ENCODE measurements at places on chromosomes 1 and 21.
A peak's percentile ranks its signal among the peaks of the same experiment; 100 is the strongest.

GRCh38 chr1:118928739-118929554 is 59.2 kb downstream of the TBX15 start:
- no peak for DNase-seq

GRCh38 chr1:5933676-5934057 is 58.6 kb downstream of the NPHP4 start:
- DNase-seq, result no peak

DNA sequence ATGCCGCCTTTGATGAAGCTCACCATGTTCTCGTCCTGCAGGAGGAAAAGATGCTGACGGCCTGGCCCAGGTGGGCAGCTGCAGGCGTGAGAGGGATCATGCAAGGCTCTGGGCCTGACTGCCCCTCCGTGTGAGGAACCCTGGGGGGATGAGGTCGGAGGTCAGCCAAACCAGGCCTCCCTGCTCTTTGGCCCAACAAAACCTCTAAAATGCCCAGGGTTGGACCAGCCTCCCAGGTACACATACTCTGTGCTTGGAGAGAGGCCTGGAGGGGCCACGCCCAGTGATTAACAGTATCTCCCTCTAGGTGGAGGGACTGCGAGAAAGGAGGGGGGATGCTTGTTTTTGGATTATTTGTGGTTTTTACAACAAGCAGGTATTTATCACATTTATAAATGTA is 21.1 kb downstream of the TTC39A start:
- no peak for DNase-seq

GRCh38 chr1:193701759-193702158 is 515.3 kb upstream of the B3GALT2 start:
- DNase-seq, result no peak

GRCh38 chr1:205335692-205336091 is 14.1 kb upstream of the NUAK2 start:
- DNase-seq, result peak; percentile 68

DNA sequence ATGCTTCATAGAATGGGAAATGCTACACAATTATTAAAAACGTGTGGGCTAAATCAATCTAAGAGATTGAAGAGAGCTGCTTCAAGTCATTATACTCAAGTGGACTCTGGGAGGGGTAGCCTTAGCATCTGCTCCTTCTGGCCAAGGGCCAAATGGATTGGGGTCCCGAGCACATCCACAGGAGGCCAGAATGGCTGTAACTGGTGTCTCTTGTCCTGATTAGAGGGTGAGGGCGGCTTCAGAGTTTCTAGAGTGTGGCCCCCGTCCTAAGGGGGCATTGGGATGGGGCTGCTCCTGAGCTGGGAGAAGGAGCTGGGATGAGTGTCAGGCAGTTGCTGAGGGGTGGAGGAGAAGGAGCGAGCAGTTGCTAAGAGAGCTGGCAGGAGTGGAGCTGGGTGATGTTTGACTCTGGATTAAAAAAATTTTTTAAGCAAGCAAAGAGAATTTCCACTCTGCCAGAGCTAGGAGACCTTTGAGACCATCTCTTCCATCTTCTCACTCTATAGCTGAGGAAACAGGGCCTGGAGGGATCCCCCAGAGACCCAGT is 71.3 kb upstream of the TLR5 start:
- no peak for DNase-seq

GRCh38 chr1:45135316-45135715 is 71.1 kb downstream of the ZSWIM5 start:
- DNase-seq, result no peak

DNA sequence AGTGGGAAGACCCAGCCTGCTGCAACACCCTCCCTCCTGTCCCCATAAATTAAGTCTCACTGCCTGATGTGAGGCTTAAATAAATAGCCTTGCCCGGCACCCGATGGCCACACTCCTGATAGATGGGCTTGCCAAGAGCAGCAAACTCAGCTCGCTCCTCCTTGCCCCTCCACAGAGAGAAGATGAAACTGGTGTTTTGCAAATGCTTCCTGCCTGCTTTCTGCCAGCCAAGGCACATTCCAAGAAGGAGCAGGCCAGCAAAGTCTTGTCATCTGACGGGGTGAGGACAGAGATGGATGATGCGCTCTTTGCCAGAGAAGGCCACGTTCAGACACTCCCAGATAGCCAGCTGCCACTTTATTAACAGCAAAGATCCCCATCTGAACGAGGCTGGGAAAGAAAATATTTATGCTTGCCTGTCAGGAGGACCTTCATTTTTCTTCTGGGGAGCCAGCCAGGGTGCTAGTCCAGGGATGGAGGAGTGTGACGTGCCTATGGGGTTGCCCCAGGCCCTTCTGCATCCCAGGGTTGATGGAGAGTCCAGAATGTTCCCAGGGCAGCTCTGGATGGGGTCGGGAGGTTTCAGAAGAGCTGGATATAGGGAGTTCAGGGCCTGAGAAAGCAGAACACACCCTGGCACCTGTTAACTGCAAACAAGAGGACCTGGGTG is 265.4 kb downstream of the FOXD2 start:
- no peak for DNase-seq

DNA sequence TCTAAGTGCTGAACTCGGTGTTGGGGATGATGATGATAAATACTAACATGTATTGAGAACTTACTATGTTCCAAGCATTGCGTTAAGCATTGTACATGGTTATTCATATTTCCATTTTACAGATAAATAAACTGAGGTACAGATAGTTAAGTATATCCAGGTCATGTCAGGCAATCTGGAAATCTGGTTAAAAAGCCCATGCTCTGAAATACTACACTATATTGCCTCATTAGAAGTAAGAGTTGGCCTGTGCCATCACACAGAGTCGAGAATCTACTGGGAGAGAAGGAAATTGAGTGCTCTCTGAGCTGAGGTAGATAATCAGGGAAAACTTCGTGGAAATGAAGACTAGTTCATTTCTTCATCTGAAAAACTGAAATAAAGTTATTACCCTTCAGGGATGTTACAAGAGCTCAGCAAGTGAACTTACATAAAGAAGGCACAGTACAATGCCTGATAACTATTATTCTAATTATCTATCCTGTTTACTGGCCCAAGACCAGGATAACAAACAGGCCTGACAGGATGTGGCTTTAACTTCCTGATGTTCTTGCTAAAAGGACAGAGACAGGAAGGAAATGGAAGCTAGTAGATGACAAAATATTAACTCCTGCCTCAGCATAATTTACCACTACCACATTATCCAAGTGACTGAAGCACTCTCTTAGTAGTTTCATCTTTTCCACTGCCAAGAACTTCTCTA is 85.6 kb downstream of the EPS15 start:
- DNase-seq, result no peak

- DNase-seq, result no peak
Measured at GRCh38 chr21:17542371-17543011, 29.6 kb downstream of the CXADR start.

DNA sequence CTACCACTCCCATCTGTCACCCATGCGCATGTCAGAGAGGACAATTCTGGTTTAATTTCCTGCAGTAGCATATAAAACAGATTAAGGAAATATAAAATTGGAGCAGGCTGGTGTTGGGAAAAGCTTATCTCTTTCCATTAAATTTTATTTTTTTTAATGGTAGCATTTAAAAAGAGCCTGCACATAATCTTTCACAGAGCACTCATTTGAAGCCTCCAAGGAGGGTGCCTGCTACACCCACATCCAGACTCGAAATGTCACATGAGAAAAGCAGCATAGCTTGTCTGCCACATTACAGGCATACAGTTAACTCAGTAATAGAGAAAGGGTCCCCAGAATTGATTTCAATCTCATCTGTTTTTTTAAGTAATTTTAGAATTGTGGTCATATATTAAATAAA is 599.0 kb downstream of the KIF26B start:
- DNase-seq, result no peak

DNA sequence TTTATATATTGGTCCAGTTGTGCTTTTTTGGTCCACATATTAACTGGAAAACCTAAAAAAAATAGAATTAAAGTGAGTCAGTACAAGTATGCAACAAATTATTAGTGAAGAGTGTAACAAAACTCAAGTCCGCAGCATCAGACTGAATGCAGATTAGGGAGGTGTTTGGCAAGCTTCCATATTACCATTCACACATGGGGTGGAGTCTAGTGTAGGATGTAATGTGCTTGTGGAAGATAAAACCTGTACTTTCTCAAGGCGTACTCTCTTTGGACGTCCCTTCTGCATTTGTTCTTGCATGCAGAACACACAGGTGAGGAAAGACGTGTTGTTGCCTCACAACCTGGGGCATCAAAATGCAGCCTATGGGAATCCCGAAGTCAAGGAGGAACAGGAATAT is 668.7 kb downstream of the MRPL39 start:
- DNase-seq, result no peak

DNA sequence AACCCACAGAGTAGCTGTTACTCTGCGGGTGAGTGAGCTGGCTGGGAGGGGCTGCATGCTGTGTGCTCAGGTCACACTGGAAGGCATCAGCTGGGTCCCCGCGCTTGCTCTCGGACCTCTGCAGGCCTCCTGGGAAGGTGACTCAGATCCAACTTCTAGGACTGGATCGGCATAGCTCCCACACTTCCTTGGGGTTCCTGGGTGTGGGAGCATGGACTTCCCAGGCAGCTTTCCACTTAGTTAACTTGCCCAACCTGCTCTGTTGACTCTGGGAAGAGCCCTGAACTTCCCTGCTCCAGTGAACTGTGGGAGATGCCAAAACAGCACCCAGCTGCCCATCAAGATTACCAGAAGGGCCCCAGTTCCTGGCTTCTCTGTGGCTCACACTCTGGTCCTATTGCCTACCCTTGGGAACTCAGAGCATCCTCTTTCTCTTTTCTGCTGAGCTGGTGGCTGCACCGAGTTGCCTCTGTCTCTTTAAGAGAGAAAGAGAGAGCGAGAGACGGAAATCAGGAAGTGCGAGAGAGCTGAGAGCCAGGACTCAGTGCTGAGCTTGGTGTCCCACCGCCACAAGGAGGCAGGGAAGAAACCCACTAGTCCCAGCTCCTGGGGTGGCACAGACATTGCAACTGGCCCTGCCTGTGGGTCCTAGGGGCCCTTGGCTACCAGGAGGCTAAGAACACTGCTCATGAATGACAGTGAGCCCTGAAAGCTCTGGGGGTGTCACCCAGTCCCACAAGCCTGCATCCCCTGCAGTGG is at the start of gene IKBKE:
IKBKE (plus strand) TSS at position 544 of the 759 bp plus-strand sequence. CDS start 2,752 bp downstream, outside the sequence.
- DNase-seq, result peak; percentile 70

Measured in HFFc6 (cell line).